ENCODE measurements at places on chromosomes 6 and 20.

DNA sequence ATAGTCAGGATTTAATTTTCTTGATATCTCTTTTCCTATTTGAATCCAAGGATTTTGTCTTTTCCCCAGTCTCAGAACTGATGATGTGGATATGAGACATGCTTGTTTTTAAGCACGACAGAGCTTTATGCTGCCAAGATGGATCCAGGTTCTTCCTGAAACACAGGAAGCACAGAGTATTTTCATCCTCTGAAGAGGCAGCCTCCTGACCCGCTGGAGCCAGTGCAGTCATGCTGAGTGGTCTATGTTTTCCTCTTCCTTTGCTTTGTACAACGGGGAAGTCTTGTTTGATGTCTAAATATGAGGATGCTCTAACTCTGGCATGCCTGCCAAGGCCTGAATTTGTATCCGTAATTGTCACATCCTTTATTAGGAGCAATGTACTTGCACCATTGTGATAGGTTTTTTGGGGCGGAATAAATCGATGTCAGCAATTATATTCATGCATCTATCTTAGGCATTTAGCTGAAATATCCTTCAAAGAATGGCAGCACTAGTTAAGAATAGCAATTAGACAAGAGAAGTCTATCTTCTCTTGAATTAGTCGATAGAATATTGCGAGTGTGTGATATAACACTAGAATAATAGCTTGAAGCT, 407.1 kb upstream of the JAG1 start:
- peak; percentile 5 for DNase-seq

DNA sequence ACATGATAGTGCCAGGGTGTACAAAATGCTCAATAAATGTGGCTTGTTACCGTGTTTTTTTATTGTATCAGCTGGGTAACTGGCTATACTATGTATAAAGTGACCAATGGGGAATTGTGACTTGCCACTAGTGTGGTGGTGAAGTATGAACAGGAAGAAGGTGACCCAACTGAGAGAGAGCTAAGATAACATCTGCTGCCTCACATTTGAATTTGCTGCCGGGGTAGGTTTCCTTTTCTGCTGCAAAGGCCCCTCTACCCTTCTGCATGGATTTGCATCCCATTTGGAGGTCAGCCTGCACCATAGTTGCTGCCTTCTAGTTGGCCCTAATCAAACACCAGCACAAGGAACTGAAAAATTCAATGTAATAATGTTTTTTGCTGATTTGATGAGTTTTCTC, 24.1 kb downstream of the IL17A start:
- DNase-seq = no peak

DNA sequence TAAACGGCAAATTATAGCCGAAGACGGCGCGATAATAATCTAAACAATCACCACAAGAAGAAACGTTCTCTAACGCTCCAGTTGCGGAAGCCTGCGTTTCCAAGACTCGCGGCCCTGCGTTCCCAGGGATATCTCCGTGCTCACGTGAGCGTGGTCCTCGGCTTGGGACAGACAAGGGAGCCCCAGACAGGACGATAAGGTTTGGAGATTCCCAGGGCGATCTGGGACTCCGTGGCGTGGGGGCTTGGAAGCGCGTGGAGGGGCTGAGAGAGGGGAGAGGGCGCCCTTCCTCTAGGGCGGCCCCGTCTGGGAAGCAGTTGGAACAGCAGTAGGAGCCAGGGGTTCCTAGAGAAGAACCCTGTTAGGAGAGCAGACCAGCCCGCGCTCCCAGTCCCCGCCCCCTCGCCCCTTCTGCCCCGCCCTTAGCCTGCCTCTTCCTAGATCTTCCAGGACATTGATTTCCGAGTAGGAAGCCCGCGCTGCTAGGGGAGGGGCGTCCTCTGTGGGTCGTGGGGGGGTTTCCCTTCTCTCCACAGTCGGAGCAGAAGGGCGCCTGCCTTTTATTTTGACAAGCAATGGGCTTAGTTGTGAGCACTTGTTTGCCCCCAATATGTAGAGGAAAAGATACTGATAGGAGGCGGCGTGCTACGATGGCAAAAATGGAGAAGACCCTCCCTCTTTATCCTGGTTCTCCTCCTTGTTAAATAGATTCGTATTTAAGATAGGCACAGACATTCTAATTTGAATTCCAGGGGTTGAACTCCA, 10.6 kb downstream of the NRN1 start:
- peak; percentile 84 for DNase-seq

DNA sequence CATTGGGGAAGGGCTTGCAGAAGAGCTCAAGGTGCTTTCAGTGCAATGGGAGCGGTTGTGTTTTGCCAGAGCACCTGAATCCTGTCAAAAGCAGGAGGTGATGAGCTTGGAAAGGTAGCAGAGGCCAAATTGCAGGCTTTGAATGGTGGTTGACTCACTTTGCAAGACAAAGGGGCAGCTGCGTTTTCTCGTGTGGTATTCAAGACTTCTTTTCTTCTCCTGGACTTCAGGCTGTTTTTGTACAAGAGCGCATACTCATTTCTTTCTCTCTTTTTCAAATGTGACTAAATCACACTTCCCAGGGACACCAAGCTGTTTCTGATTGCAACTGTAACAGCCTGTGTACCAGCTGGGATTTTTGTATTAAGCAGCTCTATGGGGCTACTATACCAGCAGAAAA, 32.3 kb downstream of the GHRH start:
- no peak for DNase-seq

DNA sequence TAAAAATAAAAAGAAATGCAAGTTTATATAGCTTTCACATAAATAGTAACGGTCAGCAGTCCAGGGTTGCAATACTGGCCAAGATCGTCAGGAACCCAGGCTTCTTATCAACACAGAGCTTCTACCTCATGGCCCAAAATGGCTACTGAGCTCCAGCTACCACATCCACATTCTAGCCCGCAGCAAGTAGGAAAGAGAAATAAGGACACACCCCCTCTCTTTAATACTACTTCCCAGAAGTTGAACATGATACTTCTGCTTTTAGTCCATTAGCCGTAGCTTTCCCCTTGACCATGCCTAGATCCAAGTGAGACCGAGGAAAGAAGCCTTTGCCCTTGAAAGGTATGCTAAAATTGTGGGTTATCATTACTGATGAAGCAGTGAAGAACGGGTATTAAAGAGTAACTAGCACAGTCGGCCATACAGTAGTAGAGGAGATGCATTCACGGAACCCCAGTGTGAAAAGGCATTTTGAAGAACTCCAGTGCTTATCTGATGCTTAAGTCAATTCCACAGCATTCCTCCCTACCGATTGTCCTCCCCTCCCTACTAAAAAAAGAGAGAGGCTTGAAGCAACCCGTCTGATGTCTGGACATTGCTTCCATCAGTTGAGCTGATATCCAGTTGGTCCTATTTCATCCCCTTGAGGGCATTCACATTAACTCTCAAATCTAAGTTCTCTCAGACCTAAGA, 226.9 kb upstream of the RREB1 start:
- DNase-seq = no peak
